Right kidney (tissue), 9 donors: ENCODE measurements at places on chromosomes 1 and 21.

- DNase-seq = no peak
These were observed 34.4 kb downstream of the NUCKS1 start for GRCh38 chr1:205715628-205716027.

- no peak for DNase-seq
These were observed 73.6 kb downstream of the GNG12 start for GRCh38 chr1:67759692-67760029.

- no peak for DNase-seq
These were observed 34.1 kb upstream of the SUCO start for GRCh38 chr1:172498857-172499256.

DNA sequence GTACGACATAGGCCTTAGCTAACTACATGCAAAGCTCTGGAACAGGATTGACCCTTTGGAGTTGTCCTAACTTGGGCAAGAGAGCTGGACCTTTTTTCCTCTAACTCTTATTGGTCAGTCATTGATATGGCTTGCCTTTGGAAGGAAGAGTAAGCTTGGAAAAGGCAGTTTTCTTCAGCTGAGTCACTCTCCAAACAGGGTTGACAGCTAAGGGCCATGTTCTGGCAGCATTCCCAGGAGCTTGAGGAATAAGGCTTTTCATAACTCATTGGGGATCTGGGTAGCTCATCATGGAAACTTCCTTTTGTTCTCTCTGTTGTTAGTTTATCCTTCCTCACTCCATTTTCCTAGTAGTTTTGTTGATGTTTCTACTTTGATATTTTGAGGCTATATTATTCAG, 14.5 kb upstream of the ERRFI1 start:
- no peak for DNase-seq

DNA sequence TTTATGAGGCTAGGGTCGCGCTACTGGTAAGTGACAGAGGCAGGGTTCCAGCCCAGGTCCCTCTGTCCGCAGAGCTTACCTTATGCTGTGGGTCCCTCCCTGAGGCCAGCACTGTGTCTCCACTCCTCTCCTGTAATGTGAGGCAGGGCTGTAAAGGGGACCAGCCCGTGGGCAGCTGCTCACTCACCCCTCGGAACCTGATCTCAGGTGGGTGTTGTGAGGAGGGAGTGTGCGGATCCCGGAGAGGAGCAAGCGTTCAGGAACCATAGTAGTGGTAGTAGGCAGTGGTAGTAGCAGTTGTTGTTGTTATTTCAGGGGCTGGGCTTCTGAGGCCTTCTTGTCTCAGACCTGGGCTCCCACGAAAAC, 1.7 kb downstream of the ZC3H12A start:
- no peak for DNase-seq

- DNase-seq = no peak
These were observed 9.1 kb upstream of the ARTN start for GRCh38 chr1:43924516-43924915.

DNA sequence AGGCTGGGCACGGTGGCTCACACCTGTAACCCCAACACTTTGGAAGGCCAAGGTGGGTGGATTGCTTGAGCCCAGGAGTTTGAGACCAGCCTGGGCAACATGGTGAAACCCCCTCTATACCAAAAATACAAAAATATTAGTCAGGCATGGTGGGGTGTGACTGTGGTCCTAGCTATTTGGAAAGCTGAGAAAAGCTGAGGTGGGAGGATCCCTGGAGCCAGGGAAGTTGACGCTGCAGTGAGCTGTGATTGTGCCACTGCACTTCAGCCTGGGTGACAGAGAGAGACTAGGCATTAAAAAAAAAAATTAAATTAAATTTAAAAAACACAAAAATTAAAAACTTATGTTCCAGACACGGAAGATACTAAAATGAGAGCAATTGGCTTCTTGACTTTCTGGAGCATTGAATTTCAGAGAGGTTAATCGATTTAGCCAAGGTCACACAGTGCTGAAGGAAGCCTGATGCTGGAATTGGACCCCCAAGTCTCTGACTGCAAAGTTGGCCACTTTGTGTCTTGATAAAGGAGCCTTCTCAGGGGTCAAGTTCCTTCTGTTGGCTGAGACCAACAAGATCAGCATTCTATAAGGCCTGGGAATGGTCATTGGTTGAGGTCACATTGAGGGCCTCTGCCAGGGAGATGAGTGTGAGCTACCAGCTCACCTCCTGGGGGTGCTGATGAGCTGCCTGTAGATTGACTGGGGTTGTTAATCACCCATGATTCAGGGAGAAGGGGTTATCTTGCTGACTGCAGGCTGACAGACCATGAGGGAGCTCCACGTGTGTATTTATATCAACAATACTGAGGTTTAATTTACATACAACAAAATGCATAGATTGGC, 54.3 kb downstream of the RPS6KA1 start:
- no peak for DNase-seq

- DNase-seq = no peak
These were observed 32.1 kb upstream of the PLPPR4 start for GRCh38 chr1:99232172-99232571.

GRCh38 chr1:94778808-94779207, 41.3 kb upstream of the SLC44A3 start:
- no peak for DNase-seq

- DNase-seq = peak; percentile 13
These were observed 48.0 kb upstream of the LRRC52 start for GRCh38 chr1:165495858-165496205.

DNA sequence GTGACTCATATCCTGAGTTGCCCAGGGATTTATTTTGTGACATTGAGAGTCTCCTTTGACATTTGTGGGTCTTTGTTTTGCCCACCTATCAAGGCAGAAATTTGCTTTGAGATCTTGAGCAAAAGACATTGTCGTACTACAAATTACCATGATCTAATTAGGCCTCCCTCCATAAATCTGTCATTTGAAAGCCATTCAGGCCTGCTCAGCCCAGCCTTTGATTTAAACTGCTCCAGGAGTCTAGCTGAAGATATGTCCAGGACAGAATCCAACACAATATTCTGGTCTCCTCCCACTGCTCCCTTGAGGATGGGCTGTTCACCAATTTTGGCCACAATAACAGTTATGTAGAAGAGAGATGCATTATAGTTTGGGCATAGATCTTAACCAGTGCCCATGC, 86.7 kb downstream of the PROX1 start:
- no peak for DNase-seq

DNA sequence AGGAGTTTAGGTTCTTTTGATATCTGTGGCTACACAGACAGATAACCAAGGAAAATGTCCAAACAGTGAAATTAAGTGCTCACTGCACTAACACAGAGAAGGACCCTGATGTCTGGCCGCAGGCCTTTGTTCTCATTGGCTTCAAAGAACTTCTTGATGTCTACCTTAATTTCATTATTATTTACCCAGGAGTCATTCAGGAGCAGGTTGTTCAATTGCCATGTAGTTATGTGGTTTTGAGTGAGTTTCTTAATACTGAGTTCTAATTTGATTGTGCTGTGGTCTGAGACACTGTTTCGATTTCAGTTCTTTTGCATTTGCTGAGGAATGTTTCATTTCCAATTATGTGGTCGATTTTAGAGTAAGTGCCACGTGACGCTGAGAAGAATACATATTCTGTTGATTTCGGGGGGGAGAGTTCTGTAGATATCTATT, 15.2 kb upstream of the LGALS8 start:
- no peak for DNase-seq

- no peak for DNase-seq
These were observed 10.8 kb downstream of the PIGP start for GRCh38 chr21:37061926-37062592.

- no peak for DNase-seq
These were observed 227.2 kb downstream of the KCNJ6 start for GRCh38 chr21:37688952-37689659.

GRCh38 chr1:39275836-39276507, 71.5 kb downstream of the MACF1 start:
- no peak for DNase-seq

DNA sequence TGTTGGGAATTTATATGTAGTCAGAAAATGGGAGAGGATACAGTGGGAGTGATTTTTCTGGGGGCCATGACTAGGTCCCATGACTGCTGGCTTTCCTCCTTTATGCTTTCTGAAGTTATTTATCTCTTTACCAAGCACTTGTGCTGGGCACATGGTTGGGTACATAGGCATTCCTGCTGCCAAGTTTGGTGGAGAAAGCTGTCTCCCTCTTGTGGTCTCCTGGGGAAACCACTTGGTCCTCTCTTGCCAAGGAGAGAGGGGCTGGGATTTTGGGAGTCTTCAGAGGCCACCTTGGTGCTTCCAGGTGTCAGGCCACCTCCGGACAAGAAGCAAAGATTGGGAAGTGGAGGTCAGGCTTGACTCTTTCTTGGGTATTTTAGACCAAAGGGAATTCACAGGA, 120.2 kb upstream of the KCNE2 start:
- DNase-seq = no peak

GRCh38 chr1:70504821-70505193, 93.7 kb downstream of the CTH start:
- DNase-seq = no peak

- no peak for DNase-seq
These were observed 45.8 kb downstream of the ATP6V1G3 start for GRCh38 chr1:198494658-198495103.

GRCh38 chr1:205274041-205274691, 46.4 kb downstream of the TMCC2 start:
- peak; percentile 52 for DNase-seq

DNA sequence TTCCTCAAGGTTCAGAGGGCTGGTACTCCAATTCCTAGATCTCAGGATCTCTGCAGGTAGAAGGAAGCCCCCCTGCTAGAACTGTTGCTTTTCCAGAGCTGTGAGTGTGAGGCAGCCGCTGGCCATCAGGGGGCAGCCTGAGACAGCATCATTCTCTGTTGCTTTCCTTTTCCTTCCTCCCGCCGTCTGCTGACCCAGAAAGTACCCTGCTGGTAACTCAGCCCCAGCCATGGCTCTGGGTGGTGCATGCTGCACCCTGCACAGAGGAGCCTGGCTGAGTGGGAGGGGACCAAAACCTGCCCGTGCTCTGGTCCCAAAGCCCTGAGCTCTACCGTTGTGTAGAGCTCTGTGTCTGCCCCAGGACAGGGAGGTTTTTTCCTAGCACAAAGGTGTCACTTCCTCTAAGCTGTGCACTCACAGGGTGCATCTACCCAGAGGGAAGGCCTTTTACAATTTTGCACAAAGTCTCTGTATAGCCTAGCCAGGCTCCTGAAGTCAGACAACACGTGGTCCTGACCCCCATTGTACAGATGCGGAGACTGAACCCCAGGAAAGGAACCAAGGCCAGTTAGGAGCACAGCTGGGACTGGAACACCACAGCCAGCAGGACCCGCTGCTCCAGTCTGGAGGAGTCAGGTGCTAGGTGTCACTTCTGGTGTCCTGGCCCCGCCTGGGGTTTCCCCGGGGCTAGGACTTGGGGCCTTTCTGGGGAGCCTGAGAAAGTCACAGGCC, 5.6 kb upstream of the FAM131C start:
- DNase-seq = peak; percentile 87

DNA sequence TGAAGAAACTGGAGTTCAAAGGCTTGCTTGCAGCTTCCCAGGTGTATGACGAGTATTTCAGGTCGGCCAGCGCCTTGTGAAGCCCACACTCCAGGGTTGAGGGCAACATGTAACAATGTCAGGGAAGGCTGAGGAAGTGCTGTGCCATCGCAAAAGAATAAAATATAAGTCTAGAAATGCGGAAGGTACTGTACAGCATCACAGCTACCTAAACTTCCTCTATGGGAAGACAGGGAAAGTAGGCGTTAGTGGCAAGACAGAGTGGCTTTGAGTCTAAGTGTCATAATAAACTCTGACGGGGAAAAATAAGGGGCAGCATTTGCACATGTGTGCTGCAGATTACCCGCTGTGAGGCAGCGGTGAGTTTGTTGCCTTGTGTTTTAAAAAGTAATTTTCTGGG, 28.9 kb downstream of the DOP1B start:
- DNase-seq = no peak

GRCh38 chr1:84936116-84936810, 43.3 kb upstream of the LPAR3 start:
- peak; percentile 33 for DNase-seq

DNA sequence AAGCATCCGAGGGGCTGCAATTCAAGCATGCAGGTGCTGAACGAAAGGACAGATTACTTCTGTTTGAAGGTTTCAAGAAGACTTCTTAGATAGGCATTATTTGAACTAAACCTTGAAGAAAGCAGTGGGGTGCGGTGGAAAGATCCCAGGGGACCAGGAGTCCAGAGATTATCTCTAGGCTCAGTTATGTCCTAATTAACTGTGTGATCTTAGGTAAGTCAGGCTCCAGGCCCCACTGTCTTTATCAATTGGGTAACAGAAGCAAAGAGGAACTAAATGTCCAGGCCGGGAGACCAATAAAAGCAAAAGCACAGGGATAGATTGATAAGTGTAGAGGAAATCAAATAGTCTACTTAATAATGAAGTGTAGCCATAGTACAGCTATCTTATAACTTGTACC, 72.9 kb upstream of the CDC42BPA start:
- DNase-seq = no peak

DNA sequence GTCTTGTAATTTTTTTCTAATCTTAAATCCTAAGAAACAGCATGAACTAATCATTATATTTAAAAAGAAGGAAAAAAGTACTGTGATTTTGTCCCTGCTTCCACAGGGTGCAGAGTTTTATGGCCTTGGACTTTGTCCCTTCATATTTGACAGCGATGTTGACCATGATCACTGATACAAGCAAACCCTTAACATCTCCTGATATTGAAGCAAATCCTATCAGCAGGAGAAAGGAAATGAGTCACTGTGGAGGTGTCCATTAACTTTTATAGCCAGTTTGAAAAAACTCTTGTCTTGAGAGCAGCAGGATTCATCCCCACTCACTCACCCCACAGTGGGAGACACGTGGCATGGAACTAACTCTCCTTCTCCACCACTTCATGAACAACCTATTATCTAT, 5.1 kb upstream of the REG4 start:
- no peak for DNase-seq

GRCh38 chr21:26954662-26955121, 12.2 kb downstream of the ADAMTS5 start:
- no peak for DNase-seq

GRCh38 chr1:227728892-227729143, 6.3 kb downstream of the JMJD4 start:
- no peak for DNase-seq

GRCh38 chr1:16438924-16439323, 1.6 kb upstream of the NECAP2 start:
- DNase-seq = no peak
